ENCODE measurements at places on chromosomes 2 and 18. TPM values are rescaled to one million over a fixed set of nuclear protein-coding genes. Genes with fewer than 3 reads are reported as not detected.

SNX17 gene
- total RNA-seq: 145 TPM

MEP1B gene
- total RNA-seq: not detected

CNOT11 gene
- 45.1 TPM for total RNA-seq

RAPH1 gene
- total RNA-seq: 95.1 TPM

HOXD8 gene
- total RNA-seq: 10.2 TPM

All from articular chondrocyte of knee joint (primary cell).